ENCODE measurements at places on chromosomes 7 and 10.
A peak's percentile ranks its signal among the peaks of the same experiment; 100 is the strongest.

- DNase-seq: no peak
These were observed 412.8 kb upstream of the GALNT17 start for GRCh38 chr7:70719125-70719524.

DNA sequence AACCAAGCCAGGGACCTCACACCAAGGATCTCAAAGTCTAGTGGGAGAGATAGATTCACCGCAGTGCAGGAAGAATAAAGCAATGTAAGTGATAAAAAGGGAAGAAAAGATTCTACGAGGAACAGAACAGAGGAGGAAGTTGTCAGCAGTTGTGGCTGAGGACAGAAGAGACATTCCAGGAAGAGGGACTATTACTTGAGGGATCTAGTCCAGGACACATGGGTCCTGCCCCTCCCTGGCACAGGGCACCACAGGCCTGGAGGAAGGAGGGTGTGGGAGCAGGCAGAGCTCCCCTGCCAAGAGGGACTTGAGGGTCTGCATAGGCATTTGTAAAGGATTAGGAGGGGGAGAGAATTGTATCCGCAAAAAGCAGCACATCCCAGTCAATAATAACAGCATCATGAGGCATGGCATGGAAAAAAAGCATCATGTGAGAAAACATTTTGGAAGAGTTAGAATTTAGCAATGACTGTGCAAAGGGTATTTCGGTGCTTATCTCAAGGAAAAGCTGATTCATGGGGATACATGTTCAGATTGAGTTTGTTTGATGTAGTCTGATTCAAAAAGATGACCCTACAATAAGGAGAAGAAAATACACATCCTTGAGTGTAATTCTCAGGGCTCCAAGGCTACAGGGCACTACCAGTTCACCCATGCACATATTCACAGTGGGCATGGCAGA is 12.7 kb downstream of the C10orf71 start:
- no peak for DNase-seq

DNA sequence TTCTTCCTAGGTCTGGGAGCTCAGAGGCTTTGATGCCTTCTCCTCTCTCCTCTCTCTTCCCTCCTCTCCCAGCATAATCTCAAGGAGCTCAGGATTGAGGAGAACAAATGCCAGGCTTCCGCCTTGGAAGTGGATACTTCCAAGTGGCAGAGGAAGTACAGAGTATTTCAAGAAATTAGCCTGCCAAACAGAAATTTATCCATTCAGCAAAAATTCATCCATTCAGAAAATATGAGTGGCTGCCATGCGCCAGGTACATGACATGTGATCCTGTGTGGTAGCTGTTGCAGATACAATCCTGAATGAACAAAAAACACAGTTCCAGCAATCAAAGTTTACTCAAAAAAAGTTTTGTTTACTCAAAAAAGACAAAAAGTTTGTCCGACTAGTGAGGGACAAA is 18.4 kb downstream of the NOLC1 start:
- no peak for DNase-seq

DNA sequence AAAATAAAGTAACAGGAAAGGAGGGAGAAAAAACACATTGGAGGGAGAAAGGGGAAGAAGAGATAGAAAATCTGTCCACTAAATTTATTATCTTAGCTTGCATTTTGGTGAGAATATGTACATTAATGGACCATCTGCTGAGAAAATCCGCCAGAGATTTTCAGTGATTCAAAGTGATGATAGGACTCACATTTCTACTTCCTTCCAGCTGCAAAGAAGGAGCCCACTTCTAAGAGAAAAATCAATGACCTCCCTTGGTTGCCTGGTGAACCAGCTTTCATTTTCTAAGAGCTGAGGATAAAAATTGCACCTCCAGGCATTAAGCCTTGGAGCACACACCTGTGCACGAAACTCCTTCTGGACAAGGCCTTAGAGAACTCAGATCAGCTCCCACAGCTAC is 404.3 kb downstream of the SFMBT2 start:
- DNase-seq: peak; percentile 77

DNA sequence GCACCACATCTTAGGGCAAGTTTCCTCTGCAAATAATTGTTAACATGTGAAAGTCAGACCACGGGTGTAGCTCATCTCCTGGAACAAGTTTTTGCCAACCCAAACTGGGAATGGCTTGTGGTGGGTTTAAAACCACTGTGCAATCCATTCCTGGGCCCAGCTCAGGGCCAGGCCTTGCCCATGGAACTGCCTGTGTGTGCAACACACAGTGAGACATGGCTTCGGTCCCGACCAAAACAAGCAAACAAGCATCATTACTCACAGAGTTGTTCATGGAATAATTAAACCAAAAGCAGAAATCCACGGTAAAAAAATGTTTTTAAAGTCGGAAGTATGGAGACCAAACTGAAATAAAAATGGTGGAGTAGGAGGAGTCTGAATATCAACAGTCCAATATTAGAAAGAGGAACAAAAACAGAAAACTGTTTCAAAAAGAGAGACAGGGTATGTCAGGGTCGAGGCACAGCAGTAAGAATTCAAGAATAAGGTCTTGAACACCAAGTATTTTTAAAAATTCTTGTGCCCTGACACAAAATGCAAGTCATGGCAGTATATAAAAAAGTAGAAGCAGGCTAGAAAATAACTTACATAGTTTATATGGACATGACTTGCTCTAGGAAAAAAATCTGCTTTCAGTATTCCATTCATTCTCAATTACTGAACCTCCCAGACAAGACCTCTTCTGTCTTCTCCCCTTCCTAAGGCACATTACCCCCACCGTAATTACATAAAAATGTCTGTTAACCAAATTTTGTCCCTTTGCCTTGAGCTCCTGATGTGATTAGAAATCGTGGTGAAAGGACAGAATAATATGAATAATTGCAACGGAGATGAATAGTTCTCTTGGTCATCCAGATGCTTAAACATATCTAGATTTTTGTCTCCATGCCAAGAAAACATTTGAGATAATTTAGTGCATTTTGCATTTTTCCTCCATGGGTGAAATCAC is 88.4 kb downstream of the FAS start:
- DNase-seq: no peak

GRCh38 chr10:103598654-103599115 is 105.2 kb downstream of the NEURL1 start:
- no peak for DNase-seq

GRCh38 chr7:134562136-134562535 is 13.2 kb downstream of the AKR1B15 start:
- peak; percentile 8 for DNase-seq

- no peak for DNase-seq
These were observed 79.2 kb downstream of the ZMIZ1 start for GRCh38 chr10:79147796-79148451.

DNA sequence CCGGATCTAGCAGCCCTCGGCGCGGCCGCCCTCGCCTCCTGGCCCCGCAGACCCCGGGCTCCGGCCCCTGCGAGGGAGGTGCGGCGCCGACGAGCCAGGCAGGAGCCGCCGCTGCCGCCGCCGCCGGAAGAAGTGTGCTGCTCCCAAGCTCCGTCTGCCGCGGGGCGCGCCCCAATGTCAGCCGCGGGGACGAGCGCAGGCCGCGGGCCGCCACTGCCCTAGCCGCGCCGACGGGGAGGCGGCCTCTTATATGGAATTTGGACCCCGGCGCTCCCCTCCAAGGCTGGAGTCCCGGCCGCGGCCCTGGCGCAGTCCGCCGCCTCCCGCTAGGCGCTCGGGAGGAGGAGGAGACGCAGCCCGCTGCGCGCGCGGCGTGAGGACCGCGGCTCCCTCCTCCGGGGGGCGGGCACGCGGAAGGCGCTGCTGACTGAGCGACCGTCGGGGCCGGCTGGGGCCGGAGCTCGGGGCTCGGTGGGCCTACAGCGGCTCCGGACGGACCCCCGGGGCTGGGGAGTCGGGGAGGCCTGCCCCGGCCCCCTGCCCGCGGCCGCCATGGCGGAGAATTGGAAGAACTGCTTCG is at the start of gene TRIM8:
Gene TRIM8, plus strand, starts transcription at position 414 of the 580 bp plus-strand sequence. Its CDS starts 139 bp downstream, at position 553.
- no peak for DNase-seq

DNA sequence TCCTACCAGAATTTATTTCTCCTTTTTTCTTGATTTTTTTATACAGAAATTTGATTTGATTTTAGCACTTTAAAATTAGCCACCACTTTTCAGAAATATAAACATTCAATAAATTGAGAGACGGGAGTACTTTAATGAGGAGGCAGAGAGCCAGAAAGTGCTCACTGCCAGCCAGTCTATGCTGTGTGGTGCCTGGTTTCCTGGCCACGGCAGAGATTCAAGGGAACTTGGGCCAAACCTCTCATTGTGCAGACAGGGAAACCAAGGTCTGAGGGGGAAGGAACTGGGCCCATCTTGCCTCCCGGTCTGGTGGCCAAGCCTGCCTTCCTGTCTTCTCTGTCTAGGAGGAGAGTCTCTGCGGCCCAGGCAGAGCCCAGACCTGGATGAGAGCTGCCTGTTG is 25.9 kb downstream of the ADAMTS14 start:
- no peak for DNase-seq

- DNase-seq: no peak
These were observed 304.8 kb downstream of the LRMDA start for GRCh38 chr10:75736151-75736640.

DNA sequence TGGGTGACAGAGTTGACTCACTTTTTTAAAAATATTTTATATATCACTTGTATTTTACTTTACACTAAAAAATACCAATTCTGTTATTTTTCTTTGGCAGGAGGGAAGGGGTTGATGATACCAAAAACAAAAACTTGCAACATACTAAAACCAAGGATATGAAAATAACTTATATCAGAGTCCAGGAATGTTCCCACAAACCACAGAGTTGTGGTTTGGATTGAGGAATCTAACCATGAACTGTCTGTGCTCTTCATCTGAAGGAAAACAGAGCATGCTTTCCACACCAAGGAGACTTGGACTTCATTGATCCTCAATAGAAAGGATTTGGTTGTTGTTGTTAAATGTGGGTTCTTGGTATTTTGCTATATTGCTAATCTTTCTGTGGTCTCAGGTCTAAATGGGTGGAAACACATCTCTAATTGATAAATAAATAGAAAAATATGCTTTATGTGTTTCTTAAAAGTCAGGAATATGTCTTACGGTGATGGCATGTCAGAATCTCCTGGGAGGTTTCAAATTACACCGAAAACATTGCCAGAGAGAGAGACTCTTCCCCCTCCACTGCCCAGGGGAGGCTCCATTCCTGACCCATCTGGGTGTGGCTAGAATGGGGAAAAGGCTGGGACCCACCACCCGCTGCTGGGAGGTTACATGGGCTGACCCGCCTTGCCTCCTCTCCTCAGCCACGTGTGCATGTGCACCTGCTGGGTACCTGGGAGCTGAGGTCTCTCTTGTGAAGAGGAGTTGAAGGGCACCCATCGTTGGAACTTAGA is 46.9 kb upstream of the STK17A start:
- DNase-seq: no peak

GRCh38 chr10:49760789-49761188 is 1.3 kb downstream of the OGDHL start:
- no peak for DNase-seq

DNA sequence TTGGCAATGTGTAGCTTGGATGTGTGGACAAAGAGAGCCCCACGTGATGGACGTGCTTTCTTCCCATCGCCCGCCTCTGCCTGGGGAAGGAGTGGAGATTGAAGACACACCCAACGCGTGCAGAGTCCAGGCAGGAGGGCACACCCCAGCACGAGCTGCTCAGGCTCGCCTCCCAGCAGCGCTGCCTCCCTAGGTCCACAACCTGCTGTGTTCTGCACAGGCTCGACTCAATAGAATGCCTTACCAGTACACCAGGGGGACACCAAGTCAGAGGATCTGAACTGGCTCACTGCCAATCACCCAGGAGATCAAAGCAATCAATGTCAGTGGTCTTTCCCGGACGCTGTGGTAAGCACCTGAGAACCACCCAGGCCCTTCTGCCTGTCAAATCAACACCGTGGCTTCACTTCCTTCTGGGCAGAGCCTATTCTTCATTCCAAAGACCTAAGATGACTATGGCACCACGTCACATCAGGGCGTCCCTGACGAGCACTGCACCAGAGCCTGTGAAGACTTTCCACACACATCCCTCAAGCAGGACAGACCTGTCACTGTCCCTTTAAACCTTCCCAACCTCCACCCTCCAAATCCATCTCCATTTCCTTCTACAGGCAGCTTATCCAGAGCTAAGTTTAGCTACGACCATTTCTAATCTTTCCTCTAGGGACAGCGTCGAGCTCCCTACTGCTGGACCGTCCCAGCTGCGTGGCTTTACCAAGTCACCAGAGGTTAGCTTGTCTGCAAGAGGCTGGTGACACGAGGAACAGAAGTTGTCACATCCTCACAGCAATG is 72.3 kb downstream of the AMZ1 start:
- DNase-seq: peak; percentile 25

GRCh38 chr10:73517166-73517888 is 21.5 kb upstream of the PPP3CB start:
- DNase-seq: no peak

- no peak for DNase-seq
These were observed 63.3 kb upstream of the ELMO1 start for GRCh38 chr7:37511915-37512314.

GRCh38 chr7:139893999-139894398 is 64.9 kb downstream of the TBXAS1 start:
- DNase-seq: no peak

GRCh38 chr7:149229526-149229925 is 9.9 kb upstream of the ZNF212 start:
- DNase-seq: no peak

DNA sequence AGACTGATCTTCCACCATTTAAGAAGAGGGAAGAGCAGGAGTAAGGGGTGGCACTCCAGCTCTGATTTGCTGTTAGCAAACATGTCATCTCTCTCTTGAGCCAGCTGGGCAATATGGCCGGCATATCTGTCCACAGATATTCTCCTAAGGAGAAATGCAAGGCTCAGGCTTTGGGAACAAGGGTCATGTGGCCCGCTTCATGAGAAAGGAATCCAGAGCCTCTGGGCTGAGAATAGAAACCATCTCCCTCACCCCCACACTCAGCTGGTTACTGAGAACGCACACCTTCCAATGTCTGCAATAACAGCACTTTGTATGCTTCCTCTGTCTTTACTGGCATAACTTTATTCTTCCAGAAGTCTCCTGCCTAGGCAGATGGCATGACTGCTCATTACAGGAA is 171.2 kb downstream of the ELMO1 start:
- no peak for DNase-seq

- no peak for DNase-seq
These were observed 169.6 kb upstream of the PODXL start for GRCh38 chr7:131726031-131726430.

- no peak for DNase-seq
These were observed 65.5 kb upstream of the SH2B2 start for GRCh38 chr7:102220960-102221800.

GRCh38 chr10:126012485-126012884 is 116.1 kb downstream of the FANK1 start:
- DNase-seq: no peak

- DNase-seq: peak; percentile 78
These were observed 10.7 kb downstream of the HIP1 start for GRCh38 chr7:75727881-75728593.

GRCh38 chr7:28093623-28094232 is 86.9 kb downstream of the JAZF1 start:
- peak; percentile 42 for DNase-seq

GRCh38 chr10:125201108-125201524 is 40.8 kb upstream of the CTBP2 start:
- DNase-seq: no peak

- no peak for DNase-seq
These were observed 20.2 kb downstream of the C10orf67 start for GRCh38 chr10:23324351-23324750.

- no peak for DNase-seq
These were observed 11.8 kb downstream of the FAS start for GRCh38 chr10:89002226-89002978.
